ENCODE measurements at places on chromosomes 6 and 20.

DNA sequence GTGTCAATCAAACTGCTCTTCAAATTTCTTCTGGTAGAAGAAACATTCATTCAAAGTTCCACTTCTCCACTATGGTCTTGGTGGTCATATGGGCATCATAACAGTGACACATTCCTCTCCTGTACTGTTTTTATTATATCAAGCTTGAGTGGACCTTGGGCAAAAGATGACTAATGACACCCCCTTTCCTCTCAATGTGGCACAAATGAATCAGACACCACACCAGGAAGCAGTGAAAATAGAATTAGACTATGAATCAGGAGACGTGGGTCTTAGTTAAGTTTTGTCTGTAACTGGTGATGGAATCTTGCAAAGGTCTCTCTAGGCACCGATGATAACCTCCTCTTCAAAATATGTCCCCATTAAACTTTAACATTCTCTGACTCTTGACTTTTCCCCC is 9.0 kb upstream of the NRSN1 start:
- H3K4me1 ChIP-seq = no peaks in the 10 kb centered on the region
- no peak overlapping the region for H3K27ac ChIP-seq
- no peaks in the 10 kb centered on the region for H3K36me3 ChIP-seq
- DNase-seq = no peak
- H3K4me3 ChIP-seq = no peak overlapping the region

GRCh38 chr6:132887204-132887603 is 72.8 kb downstream of the RPS12 start:
- H3K4me1 ChIP-seq = no peaks in the 10 kb centered on the region
- no peak for DNase-seq
- H3K27ac ChIP-seq = no peak overlapping the region
- no peak overlapping the region for H3K4me3 ChIP-seq
- H3K36me3 ChIP-seq = no peaks in the 10 kb centered on the region
- no peaks in the 10 kb centered on the region for H3K27me3 ChIP-seq

- no peak for DNase-seq
- H3K27ac ChIP-seq = no peak overlapping the region
- no peaks in the 10 kb centered on the region for H3K36me3 ChIP-seq
These were observed 90.7 kb downstream of the AIG1 start for GRCh38 chr6:143151381-143151780.

GRCh38 chr6:33118525-33119123 is 42.8 kb downstream of the HLA-DPB1 start:
- H3K27me3 ChIP-seq = no peaks in the 10 kb centered on the region
- no peaks in the 10 kb centered on the region for H3K36me3 ChIP-seq
- peaks cover 4% of the 10 kb centered on the region for H3K4me1 ChIP-seq
- H3K4me3 ChIP-seq = no peak overlapping the region
- peak; percentile 34 for DNase-seq

DNA sequence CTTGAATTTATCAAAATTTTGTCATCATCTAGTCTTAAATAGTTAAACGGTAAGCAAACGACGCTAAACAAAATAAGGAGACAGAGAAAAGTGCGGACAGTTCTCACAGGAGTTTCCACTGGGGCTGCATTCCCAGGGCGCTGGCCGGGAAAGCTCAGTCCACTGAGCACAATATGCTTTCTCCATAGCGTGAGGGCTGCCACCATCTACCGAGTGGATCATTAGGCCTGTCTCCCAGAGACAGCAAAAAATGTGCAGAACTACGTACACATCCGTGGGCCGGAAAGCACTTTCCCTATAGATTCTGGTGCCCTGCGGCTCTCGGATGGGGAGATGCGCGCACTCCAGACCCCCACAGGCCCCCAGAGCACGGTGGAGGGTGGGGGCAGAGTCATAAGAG is 84.9 kb downstream of the THBS2 start:
- DNase-seq = no peak
- H3K4me1 ChIP-seq = no peaks in the 10 kb centered on the region
- H3K27me3 ChIP-seq = no peaks in the 10 kb centered on the region
- H3K27ac ChIP-seq = no peak overlapping the region

- no peaks in the 10 kb centered on the region for H3K36me3 ChIP-seq
- DNase-seq = peak; percentile 36
- H3K4me1 ChIP-seq = peaks cover 15% of the 10 kb centered on the region
- no peak overlapping the region for H3K27ac ChIP-seq
- no peaks in the 10 kb centered on the region for H3K27me3 ChIP-seq
- no peak overlapping the region for H3K4me3 ChIP-seq
These were observed 173.5 kb upstream of the SNX9 start for GRCh38 chr6:157649311-157650260.

DNA sequence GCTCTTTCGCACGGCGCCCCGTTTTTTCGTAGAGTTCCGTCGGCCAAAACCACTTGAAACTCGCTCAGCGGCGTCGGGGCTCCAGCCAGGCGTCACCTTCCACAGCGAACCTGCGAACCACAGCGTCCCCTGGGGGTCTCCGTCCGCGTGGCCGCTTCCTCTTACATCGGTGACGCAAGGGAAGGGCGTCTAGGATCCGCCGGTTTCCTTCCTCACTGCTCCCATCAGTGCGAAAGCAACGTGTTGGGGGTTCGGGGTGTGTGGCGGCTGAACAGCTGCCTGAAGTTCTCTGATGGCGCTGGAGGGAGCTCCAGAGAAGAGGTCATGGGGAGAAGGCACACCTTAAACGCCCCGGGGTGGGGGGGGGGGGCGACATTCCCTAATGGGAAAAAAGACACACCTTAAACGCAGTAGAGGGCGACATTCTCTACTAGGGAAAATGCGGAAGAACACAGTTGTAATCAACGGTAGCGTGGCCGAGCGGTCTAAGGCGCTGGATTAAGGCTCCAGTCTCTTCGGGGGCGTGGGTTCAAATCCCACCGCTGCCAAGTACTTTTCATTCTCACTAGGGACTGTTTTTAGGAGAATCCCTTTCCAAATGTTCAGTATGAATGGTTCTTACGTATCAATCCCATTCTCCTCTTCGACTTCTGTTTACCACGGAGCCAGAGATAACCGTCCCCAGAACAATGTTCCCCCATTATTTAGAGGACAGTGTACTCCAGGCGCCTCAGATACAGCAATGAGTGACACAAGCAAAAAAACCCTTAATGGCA is 16.4 kb downstream of the ZNF311 start:
- no peaks in the 10 kb centered on the region for H3K36me3 ChIP-seq
- H3K27me3 ChIP-seq = no peaks in the 10 kb centered on the region
- H3K4me1 ChIP-seq = no peaks in the 10 kb centered on the region

- no peaks in the 10 kb centered on the region for H3K36me3 ChIP-seq
- no peaks in the 10 kb centered on the region for H3K4me1 ChIP-seq
- DNase-seq = no peak
- H3K4me3 ChIP-seq = no peak overlapping the region
- H3K27me3 ChIP-seq = no peaks in the 10 kb centered on the region
- no peak overlapping the region for H3K27ac ChIP-seq
These were observed 14.6 kb upstream of the TMEM181 start for GRCh38 chr6:158545043-158545966.

GRCh38 chr20:24478584-24478983 is 9.2 kb downstream of the SYNDIG1 start:
- no peaks in the 10 kb centered on the region for H3K27me3 ChIP-seq
- no peak overlapping the region for H3K4me3 ChIP-seq
- no peak for DNase-seq
- no peaks in the 10 kb centered on the region for H3K36me3 ChIP-seq

- no peaks in the 10 kb centered on the region for H3K4me1 ChIP-seq
- no peaks in the 10 kb centered on the region for H3K36me3 ChIP-seq
- no peaks in the 10 kb centered on the region for H3K27me3 ChIP-seq
- H3K27ac ChIP-seq = no peak overlapping the region
- no peak for DNase-seq
These were observed 48.7 kb downstream of the TSHZ2 start for GRCh38 chr20:53020834-53021233.
